ENCODE measurements at places on chromosomes 13 and 19.

DNA sequence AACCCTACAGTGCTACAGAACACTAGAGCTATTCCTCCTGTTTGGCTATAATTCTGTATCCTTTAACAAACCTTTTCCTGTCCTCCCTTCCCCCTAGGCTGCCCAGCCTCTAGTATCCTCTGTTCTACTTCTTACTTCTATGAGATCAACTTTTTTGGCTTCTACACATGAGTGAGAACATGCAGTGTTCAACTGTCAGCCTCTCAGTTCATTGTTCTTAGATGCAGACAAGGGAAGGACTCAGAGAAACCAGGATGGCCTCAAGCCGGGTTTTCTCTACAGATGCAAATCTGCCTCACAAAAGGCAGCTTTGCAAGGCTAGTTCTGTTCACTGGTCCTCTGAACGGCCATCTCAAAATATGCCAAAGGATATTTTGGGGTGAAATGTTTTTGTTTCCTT, 18.4 kb downstream of the AMER2 start:
- DNase-seq = peak; percentile 51

- DNase-seq = no peak
These were observed 8.0 kb upstream of the USF2 start for GRCh38 chr19:35260694-35261304.

- DNase-seq = no peak
These were observed 6.4 kb downstream of the DAPK3 start for GRCh38 chr19:3964256-3965194.

DNA sequence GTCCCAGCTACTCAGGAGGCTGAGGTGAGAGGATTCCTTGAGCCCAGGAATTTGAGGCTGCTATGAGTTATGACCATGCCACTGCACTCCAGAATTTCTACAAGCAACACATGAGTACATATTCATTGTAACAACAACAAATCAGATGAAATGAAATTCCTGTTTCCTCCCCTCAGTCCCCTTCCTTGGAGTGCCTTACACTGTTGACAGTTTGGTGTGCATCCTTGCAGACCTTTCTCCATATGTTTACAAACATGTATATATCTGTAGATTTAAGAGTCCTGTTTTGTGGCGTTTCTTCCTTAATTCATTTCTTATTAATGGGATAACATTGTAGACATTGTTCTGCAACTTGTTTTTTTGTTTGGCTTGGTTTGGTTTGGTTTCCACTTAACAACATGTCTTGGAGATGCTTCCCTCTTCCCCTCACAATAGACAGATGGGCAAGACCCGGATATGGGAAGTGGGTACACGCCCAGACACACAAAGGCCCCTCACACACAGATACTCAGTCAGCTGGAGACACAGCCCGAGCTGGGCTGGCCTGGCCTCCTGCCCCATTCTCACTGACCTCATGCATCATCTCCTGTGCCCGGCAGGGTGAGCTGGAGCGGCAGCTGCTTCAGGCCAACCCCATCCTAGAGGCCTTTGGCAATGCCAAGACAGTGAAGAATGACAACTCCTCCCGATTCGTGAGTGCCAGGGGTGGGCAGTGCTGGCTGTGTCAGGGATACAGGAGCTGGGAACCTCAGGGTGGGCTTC, 21.7 kb downstream of the MYH14 start:
- DNase-seq = no peak

DNA sequence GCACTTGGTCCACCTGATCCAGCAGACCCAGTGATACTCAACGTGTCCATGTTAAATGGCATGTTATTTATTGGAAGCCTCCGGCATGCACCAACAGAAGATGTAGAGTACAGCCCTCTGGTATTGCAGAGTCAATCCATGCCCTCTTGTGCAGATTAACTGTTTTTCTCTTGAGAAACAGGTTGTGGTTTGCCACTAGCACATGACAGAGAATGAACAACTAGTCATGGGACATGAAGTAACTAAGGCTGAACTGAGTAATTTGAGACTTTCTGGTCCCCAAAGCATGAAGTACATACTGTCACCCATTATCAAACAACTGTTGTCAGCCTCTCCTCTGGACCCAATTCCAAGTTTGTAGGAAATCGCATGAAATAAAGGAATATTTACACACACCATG, 3.2 kb downstream of the ZNF562 start:
- DNase-seq = no peak

- DNase-seq = no peak
These were observed at the start of gene F10 for GRCh38 chr13:113122550-113123225. F10 (plus strand) TSS chr13:113122799; CDS start chr13:113122856, 57 bp downstream.

DNA sequence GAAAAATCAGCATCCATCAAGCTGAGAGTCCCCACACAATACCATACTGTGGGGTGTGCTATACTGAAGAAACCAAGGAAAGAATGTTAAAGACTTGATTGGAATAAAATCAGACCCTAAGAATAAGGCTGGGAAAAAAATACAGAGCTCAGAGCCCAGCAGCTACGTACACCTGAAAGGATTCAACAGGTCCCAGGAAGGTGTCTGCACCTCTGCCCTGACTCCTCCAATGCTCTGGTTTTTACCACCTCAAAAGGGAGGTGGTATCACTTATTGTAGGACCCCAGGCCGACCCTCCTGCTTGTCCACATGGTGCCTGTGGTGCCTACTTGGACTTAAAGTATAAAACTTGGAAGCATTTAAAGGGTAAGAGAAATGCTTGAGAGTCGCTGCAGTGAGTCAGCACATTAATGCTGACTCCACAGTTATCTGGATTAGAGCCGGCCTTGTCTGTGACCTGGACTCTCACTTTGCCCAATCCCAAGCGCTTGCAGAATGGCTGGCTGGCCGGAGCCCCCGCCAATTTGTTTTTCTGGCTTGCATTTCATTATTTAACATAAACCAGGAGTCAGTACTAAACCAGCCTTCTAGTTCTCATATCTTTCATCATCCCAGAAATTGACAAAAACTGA, 110.1 kb downstream of the FGF14 start:
- no peak for DNase-seq

- no peak for DNase-seq
These were observed 197.1 kb downstream of the OXGR1 start for GRCh38 chr13:96797136-96797535.

GRCh38 chr13:71876648-71877255, 9.7 kb upstream of the DACH1 start:
- DNase-seq = no peak

DNA sequence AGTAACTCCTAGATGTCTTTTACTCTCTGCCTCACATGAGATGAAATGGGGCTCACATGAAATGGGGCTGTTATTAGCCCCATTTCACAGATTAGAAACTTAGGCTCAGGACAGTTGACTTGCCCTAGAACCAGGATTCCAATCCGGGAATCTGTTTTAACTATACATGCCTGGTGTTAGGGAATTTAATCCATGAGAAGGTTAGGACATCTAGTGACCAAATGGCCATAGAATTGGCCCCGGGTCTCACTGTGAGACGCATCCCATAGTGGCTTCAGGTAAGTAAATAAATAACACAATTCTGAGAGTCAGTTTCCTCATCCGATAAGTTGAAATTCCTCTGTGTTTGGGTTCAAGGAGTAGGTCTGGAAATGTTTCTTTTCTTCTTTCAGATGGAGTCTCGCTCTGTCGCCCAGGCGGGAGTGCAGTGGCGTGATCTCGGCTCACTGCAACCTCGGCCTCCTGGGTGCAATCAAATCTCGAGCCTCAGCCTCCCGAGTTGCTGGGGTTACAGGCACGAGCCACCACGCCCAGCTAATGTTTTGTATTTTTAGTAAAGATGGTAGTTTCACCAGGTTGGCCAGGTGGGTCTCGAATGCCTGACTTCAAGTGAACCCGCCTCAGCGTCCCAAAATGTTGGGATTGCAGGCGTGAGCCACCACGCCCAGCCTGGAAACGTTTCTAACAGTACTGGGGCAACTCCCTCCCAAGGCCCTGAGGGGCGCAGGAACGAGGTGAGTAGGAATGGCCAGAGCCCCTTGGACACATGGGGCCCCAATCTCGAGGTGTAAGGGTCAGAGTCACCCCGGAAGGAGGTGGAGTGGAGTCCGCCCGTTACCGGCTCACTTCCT, 1.2 kb upstream of the ZNF574 start:
- DNase-seq = no peak

GRCh38 chr13:111659842-111660241, 339.4 kb downstream of the TEX29 start:
- DNase-seq = no peak

DNA sequence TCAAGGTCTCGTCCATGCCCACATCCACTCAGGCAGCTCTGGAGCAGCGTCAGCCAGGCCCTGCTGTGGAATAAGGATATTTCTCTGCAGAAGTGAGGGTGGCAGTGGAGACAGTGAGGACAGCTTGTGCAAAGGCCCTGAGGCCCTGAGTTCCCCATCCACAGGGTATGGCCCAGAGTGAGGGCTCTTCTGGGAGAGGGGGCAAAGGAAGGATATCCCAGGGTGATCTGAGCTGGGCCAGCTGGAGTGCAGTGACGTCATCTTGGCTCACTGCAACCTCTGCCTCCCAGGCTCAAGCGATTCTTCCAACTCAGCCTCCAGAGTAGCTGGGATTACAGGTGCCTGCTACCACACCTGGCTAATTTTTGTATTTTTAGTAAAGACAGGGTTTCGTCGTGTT, 11.5 kb downstream of the MARK4 start:
- no peak for DNase-seq

All from amygdala (tissue), 56 donors.